Left colon (tissue), 2 donors: ENCODE measurements at places on chromosomes 11 and 22.

DNA sequence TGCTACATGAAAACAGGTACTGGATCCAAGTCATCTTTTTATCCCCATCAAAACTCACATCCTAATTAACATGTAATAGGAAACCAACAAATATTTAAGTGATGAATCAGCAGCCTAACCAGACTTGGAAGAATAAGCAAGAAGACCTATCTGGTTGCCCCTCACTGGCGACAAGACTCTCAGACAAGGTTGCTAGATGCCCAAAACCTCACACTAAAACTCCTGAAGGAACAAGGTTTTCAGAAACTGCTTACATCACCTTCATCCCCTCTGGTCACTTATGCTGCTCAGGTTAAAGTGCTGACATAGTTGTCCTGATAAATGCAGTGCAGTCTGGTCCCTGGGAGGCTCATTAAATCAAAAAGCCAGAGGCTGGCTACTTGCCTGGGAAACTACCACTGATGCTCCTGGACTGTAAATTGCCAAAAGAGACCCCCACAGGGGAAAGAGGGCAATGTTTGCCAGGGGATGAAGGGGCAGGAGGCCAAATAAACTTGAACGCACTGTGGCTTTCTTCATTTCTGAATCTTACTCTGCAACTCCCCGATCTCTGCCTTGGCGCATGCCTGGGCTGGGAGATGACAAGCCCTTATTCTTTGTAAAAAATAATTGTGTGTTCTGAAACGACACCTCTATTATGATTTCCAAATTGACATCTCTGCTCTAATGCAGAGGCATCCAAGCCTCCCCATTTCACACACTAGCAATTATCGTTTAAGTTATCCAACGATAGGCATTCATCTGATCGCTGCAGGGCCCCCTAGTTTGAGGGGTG is 72.7 kb downstream of the AMBRA1 start:
- no peak for DNase-seq

DNA sequence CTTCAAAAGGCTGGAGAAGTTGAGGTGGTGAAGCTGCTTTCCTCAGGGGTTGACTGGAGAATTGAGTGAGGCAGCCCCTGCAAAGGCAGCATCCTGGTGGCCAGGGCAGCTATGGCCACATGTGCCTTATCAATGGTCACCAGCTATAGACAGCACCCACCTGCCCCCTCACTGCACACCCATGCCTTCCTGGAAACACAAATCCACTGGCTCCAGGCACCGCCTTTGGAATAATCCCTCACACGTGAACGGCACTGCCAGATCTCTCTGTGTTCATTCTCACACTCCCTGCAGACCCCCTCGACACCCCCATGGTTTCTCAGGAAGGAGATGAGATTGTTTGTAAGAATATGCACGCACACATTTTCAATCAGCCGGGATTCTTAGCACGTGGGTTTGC is 1297.8 kb downstream of the TBC1D22A start:
- no peak for DNase-seq

DNA sequence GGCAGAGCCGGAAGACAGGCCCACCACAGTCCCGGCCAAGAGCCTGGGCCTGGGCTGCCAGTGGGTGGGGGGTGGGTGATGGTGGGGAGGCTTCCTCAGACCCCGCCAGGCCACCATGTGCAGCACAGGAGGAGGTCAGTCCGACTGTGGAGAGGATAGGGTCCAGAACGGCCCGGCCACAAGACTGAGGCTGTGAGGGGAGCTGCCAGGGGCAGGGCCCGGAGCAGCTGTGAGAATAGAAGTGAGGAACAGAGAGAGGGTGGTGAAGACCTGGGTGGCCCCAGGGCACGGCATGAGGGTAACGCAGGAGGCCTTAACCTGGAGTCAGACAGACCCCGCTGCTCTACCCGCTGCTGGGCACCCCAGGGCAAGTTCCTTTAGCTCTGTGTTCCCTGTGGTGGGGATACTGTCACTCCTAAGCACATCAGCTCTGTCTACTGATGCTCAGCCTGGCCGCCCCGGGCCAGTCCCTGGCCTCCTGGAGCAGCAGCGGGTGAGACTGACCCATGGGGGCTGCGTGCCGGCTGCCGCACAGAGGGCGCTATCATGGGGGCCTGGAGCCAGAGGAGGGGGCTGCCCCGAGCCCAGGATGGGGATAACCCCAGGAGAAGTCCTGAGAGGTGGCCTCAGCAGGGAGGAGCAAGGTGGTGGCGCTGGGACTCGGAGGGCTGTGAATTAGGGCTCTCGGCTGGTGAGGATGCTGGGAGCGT is 1.7 kb downstream of the FERMT3 start:
- DNase-seq: peak; percentile 23

GRCh38 chr11:90235526-90235925 is 12.7 kb upstream of the CHORDC1 start:
- DNase-seq: no peak

GRCh38 chr22:41021061-41021612 is 70.0 kb downstream of the RBX1 start:
- DNase-seq: peak; percentile 28

GRCh38 chr11:67400251-67400941 is 1.3 kb downstream of the PPP1CA start:
- DNase-seq: no peak

DNA sequence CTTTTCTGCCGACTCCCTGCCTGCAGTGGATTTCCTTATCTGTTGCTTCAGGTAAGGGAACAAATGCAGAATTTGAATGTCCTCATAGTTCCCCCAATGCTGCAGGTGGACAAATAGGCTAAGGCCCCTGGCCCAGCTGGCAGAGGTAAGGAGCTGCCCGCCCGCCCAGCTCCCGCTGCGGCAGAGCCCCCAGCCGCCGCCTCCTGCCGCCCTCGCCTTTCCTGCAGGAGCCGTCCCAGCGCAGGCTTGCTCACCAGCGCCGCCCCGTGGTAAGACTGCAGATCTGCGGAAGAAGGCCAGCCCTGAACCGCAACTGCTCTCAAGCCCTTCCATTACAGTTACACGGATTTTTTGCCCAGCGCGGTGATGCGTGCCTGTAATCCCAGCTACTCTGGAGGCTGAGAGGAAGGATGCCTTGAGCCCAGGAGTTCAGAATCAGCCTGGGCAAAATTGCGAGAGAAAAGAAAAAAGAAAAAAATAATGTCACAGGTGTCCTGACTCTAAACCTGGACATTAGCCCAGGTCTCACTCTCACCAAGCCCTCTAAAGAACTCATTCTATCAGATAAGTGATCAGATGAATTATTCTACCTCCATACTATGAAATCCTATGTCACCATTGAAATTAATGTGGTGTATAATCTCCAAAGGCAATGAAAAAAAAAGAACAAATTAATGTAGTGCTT is 51.2 kb upstream of the EMID1 start:
- peak; percentile 46 for DNase-seq

- DNase-seq: no peak
Measured at GRCh38 chr11:19605520-19606371, 106.9 kb upstream of the NAV2 start.

- peak; percentile 59 for DNase-seq
Measured at GRCh38 chr11:62444236-62444833, 25.5 kb downstream of the SCGB1A1 start.

- DNase-seq: peak; percentile 25
Measured at GRCh38 chr22:46089426-46090035, 60.8 kb upstream of the PPARA start.

DNA sequence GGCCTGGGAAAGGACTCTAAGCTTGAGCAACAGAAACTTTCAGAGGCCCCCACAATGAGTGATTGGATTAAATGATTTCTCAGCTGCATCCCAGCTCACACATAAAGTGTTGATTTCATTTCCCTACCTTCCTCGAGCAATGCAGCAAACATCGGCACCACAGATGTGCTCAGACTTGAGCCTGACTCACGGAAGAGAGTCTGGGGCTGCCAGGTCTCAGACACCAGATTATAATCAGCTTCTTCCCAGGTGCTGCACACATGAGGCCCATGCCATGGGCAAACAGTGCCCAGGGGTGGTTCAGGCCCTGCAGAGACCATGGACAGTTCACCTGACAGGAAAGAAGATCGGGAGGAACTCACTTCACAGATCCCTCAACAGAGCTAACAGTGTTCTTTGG is 226.6 kb upstream of the TENM4 start:
- DNase-seq: no peak

DNA sequence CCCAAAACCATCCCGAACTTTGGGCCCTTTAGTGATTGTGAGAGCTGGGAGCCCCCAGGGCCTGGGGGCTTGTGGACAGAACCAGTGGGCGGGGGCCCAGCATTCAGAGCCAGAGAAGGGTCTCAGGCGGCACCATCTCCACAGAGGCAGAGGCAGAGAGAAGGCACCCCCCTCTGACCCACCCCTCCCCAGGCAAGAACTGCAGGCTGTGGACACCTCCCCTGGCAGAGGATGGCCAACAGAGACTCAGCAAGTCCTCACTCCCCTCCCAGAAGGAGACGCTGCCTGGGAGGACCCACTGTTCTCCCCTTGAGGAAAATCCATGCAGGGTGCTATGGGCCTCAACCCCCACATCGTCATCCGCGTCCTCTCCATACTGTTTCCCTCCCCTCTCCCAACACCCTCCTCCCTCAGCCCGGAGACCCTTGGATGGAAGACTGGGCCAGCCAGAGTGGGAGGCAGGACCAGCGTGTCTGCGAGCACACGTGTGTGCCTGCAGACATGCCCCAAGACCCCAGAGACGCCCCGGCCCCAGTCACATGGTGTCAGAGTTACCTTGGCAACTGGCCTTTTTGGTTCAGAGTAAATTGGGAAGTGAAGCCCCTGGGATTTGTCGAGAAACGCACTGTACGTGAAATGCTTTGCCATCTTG is 42.6 kb downstream of the KCNC1 start:
- DNase-seq: no peak

GRCh38 chr11:119730789-119731386 is 1.9 kb upstream of the NECTIN1 start:
- DNase-seq: no peak

GRCh38 chr11:126731576-126732142 is 268.9 kb downstream of the KIRREL3 start:
- DNase-seq: no peak

GRCh38 chr22:39574779-39575551 is 4.4 kb downstream of the CACNA1I start:
- DNase-seq: no peak
